ENCODE measurements at places on chromosomes 16 and 17.

GRCh38 chr16:85310868-85311585 is 198.8 kb upstream of the CIBAR2 start:
- peak; percentile 89 for DNase-seq

GRCh38 chr16:57998486-57998885 is 2.0 kb downstream of the ZNF319 start:
- DNase-seq = peak; percentile 90

DNA sequence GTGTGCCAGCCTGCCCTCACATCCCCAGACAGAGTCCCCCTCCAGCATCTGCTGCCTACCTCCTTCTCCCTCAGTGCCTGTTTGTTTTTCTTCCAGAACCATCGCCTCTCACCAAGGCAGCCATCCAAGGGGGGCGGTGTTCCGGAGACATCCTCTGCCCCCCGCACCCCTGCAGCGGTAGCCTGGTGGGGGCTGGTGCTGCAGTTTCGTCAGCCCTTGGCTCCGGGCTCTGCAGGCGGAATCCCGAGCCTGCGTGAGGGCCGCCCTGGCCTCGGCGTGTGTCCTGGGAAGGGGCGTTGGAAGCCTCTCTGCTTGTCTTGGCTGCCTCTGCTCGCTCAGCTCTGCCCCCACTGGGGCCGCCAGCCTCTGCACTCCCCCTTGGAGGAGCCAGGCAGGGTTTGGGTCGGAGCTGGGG is 126.0 kb upstream of the CIBAR2 start:
- DNase-seq = no peak

GRCh38 chr16:22330326-22330725 is 33.1 kb downstream of the POLR3E start:
- no peak for DNase-seq

- no peak for DNase-seq
Measured at GRCh38 chr16:26189536-26189935, 497.8 kb downstream of the HS3ST4 start.

DNA sequence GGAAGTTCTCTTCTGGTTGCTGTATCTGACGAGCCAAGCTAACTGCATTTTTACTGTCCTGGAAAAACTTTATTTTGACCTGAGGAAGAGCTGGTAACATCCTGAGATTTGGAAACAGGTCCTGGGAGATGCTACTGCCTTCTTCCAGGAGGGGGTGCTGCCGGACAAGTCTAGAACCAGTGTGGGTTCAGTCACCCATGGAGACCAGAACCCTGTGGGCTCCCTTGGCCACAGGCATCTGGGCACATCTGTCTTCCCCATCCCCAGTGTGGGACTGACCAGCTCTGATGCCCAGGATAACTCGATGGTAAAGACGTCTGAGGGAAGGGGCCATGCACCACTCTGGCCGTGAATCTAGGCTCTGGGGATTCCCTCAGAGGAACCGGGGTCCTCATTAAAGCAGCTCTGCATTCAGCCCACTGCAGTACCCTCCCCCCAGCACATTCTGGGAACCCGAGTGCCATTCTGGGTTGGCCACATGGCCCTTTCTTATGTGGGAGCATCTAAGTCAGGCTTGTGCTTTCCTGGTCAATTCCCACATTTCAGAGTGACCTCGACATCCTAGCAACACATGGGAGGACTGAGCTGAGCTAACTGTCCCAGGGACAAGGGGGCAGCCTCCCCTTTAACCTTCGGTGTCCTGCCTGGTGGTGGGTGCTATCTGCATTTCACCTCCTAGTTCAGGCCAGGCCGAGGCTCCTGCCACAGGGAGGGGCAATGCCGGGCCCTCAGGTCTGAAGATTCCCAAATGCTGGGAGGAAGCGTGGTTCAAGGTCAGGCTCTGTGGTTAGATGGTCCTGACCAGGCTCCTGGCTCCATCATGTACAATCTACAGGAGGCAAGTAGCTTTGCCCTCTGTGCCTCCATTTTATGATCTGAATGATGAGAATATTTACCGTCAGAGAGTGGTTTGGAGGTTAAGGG is 6.4 kb downstream of the C16orf86 start:
- DNase-seq = peak; percentile 91

GRCh38 chr17:76642994-76643393 is 563 bp downstream of the ST6GALNAC1 start:
- DNase-seq = no peak

GRCh38 chr17:12619459-12620199 is 46.1 kb upstream of the MYOCD start:
- no peak for DNase-seq

- no peak for DNase-seq
Measured at GRCh38 chr17:13154398-13154797, 136.6 kb upstream of the ELAC2 start.

DNA sequence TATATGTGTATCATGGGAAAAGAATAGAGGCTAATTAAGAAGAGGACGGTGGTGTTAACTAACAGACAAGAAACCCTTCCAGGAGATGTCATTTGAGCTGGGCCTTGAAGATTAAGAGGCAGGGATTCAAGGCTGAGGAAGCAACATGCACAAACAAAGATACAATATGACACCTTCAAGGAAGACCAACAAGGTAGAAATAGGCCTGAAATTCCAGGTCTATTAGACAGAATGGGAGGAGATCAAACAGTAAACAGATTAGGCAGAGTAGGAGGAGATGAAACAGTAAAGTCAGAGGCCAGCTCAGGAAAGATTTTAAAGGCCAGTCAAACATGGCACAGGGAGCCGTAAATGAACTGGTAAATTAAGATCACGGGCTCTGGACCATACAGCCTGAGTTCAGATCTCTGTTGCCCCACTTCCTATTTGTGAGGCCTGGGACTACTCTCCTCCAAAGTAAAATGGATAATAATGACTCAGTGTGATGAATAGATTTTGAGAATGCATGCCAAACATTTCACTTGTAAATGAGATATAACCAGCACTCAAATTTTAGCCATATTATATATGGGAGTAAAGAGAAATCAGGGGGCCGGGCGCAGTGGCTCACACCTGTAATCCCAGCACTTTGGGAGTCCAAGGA is 38.9 kb downstream of the USP31 start:
- DNase-seq = no peak

DNA sequence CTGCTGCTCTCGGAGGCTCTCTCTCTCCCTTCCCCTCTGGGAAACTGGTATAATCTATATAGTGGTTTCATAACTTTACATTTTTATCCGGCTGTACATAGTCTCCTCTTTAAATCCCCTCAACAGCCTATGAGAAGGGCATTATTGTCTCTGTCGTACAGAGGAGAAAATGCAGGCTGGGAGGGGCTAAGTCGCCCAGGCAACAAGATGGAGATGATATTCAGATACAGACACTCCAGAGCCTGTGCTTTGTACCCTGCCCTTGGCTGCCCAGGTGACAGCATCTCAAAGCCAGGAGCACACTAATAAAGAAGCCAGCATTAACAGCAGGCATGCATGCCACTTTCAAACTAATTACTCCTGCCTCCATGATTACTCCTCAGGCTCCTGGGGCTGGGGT is 4.7 kb upstream of the EIF1 start:
- DNase-seq = no peak

GRCh38 chr17:27808628-27809027 is 8.3 kb upstream of the NOS2 start:
- DNase-seq = no peak

- DNase-seq = no peak
Measured at GRCh38 chr16:9177861-9178260, 86.4 kb downstream of the HAPSTR1 start.

DNA sequence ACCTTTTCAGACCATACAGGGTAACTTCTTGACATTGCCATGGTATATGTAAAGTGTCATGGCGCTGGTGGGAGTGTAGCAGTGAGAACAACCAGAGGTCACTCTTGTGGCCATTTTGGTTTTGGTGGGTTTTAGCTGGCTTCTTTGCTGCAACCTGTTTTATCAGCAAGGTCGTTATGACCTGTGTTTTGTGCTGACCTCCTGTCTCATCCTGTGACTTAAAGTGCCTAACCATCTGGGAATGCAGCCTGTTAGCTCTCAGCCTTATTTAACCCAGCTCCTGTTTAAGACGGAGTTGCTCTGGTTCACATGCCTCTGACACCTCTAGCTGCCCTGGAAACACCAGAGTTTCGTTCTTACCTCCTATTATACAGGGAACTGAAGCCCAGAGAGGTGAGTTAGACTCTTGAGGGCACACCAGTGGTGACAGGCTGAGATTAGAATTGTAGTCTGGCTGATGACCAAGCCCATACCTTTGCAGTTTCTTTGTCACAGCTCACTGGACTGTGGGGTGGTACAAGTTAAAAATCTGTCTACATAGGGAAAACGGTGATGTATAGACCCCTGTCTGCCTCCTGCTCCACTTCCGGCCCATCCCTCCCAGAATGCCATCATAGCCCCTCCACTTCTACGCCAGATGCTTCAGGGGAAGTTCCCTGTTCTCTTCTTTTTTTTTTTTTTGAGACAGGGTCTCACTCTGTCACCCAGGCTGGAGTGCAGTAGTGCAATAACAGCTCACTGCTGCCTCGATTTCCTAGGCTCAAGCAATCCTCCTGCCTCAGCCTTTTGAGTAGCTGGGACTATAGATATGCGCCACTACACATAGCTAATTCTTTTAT is 21.0 kb downstream of the KSR1 start:
- DNase-seq = no peak

- DNase-seq = no peak
Measured at GRCh38 chr17:8362651-8363332, 13.7 kb downstream of the KRABD2 start.

- no peak for DNase-seq
Measured at GRCh38 chr17:28657756-28658155, 4.0 kb downstream of the SDF2 start.

DNA sequence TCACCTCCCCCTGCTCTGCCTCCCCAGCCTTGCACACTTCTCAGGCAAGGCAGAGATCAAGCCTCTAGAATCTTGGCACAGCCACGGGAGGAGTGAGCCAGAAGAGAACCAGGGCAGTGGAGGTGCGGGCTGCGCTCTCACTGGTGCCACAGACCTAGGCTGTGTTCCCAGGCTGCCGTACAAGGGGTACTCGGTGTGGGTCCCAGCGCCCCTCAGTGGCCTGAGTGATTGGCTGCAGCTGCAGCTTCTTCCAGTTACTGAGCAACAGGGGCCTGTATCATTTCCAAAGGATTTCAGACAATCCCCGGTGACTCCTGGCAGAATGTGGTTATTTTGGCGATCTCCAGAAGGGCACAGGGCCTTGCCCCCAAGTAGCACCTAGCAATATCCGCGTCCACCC is 1852.1 kb downstream of the TP53TG3F start:
- no peak for DNase-seq

- peak; percentile 67 for DNase-seq
Measured at GRCh38 chr17:83177611-83178532, 98.5 kb downstream of the METRNL start.

DNA sequence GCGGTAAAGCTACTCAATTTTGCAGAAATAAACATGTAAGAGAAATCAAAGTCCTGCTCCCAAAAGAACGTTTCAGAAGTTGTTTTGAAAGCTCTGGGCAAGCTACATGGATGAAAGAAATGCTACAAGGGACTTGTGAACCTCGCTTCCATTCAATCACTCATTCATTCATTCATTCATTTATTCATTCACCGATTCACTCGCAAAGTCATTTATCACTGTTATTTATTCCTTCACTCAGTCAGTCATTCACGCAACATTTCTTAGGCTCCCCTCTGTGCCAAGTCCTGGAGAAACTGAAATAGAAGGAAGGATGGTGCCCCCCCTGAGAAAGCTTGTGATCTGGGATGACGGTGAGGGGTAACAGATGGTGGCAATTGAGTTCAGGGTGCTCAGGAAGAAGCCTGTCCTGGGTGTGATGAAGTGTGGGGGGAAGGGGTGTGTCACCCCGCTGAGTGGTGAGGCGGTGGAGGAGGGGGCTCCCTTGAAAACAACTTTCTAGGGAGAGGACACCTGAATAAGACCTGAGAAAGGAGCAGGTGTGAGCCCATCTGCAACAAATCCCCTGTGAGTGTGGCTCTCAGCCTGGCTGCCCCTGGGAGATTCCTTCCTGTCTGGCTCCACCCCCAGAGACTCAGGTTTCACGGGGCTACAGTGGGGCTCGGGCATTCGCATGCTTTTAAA is 36.3 kb upstream of the PRSS54 start:
- DNase-seq = no peak

- DNase-seq = no peak
Measured at GRCh38 chr16:77393955-77394354, 40.9 kb downstream of the ADAMTS18 start.

- DNase-seq = peak; percentile 76
Measured at GRCh38 chr17:83152745-83153611, 73.6 kb downstream of the METRNL start.

DNA sequence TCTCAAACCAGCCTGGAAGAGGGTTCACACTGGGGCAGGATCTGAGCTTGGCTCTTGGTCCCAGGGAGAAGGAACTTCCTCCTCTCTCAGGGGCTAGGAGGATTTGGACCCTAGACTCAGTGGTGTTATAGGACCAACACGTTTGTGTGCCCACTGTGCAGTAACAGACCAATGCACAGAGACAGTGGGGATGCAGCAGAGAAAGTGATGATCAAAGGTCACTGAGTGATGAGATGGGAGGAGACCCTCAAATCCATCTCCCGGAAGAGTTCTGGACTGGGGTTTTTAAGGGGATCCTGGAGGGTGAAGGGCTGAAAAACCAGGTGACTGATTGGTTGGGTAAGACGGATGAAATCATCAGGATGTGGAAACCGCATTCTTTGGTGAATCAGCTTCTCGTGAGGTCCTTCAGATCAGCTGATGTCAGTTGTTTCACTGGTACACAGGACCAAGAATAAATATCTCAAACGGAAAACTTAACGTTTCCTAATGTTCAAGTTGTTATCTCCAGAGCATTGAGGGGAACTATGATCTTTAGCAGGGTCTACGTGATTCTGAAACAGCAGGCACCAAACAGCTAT is 3.3 kb upstream of the VAC14 start:
- DNase-seq = no peak

DNA sequence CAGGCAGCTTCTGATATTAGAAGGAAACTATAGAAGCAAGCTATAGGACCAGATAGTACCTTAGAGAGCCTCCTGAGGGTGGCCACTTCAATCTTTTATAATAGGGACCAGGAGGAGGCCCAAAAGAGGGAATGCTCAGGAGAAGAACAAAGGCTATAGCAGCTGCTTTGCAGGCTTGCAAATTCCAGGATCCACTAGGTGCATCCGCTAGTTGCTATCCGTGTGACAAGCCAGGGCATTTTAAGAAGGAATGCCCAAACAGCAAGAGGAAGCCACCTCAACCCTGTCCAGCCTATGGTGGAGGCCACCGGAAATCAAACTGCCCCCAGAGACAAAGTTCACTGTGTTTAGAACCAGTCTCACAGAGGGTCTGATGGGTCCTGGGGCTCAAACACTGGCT is 192.6 kb upstream of the KIF2B start:
- no peak for DNase-seq

DNA sequence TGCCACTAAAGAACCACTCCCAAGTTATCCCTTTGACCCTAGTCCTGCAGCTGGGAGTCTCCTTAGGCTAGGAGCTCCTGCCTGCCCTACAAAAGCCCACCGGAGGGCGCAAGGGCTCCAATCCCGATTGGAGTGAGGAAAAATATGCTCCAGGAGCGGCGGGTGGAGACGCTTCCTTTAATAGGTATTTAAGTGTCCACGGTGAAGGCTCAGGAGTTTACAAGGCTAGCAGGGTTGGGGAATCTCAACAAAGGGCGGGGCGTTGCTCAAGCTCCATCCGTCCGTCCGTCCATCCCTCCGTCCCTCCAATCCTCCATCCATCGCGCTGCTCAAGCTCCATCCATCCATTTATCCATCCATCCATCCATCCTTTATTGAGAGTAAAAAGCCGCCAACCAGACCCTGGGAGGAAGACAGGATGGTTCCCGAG is 556 bp upstream of the SPNS1 start:
- peak; percentile 78 for DNase-seq
